ENCODE measurements at places on chromosomes 2 and 18. TPM values are rescaled to one million over a fixed set of nuclear protein-coding genes. Genes with fewer than 3 reads are reported as not detected.
A peak's percentile ranks its signal among the peaks of the same experiment; 100 is the strongest.

DNA sequence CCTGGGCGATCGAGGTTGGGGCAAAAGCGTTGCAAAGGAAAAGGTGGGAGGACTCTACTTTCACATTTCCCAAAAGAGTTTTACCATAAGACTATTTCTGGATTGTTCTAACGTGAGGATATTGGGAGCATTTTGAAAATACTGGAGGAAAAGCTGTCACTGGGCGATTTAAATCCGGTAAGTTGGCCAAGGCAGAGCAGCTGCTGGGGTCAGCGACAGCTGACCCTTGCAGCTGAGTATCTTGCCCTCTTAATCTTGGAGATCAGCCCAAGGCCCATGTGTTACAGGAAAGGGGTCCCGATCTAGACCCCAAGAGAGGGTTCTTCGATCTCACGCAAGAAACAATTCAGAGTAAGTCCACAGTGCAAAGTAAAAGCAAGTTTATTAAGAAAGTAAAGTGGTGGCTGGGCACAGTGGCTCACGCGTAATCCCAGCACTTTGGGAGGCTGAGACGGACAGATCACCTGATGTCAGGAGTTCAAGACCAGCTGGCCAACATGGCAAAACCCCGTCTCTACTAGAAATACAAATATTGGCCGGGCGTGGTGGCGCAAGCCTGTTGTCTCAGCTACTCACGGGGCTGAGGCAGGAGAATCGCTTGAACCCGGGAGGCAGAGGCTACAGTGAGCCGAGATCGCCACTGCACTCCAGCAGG, 964 bp upstream of the ST3GAL5 start:
- no peak for DNase-seq

DNA sequence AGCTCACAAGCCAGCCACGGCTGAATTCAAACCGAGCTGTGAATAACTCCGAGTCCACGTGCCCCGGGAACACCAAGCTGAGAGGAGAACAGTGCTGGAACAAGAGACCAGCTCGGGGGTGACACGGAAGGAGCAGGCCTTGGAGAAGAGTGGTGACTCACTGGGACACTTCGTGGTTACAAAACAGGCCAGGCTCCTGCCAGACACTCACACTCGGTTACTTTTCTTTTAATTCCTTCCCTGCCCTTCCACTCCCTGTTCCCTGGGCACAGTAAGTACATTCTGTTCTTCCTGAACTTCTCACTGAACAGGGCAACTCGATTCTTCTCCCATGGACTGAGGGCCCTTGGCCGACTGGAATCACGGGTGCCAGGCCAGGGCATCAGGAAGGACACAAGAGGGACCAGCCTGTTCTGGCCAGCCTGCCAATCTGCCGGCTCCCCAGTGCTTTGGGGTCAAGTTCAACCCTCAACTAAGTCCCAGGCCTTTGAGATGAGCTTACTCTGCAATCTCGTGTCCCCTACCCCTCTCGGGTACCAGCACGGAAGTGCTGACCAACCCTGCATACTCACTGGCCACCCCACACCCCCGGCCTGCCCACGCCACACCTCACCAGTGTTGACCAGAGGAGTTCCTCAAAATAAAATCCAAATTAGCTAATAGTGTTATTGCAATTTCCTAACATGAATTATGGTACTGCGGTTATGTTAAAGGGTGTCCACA, 87.5 kb downstream of the TFCP2L1 start:
- DNase-seq: no peak

GRCh38 chr2:138239902-138240491, 261.6 kb upstream of the SPOPL start:
- DNase-seq: no peak

DNA sequence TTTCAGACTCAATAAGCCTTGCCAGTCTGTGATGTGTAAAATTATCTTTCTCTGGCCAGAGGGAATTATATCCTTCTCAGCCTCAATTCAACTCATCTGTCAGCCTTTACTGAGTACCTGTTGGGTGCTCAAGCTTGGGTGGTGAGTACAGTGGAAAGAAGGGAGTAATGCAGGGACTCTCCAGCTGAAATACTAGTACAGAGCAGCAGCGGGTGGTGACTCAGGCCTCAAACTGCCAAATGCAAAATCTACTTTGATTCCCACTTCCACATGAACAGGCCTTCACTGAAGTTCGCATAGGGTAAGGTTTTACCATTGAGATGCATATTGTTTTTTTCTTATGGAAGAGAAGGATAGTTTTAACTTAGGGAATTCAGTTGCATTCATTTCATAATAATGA, 326.8 kb downstream of the LRRTM1 start:
- no peak for DNase-seq

DNA sequence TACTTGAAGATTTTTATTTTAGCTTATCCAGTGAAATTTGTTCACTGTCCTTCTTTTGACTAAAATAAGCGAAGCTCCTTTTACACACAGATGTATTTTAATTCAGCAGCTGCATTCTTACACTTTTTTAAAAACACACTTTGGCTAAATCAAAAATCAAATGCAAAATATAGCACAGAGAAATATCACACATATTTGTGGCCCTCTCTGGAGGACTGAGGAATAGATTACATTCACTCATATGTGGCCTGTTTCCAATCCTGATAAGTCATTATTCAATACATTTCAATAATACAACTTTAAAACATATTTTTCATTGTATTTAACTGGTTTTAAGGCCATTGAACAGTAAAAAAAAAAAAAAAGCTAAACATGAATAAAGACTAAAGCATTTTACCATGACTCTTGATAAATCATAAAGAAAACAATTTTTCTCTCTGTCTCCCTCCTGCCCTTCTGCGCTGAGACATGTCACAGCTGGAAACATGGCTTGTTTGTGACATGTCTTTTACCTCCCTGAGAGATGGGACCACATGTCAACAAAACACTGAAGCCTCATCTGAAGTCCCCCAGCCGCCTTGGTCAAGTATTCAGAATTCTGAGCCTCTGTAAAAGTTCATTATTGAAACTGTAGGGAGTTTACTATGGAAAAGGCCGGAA, 221.0 kb downstream of the ZNF407 start:
- DNase-seq: no peak

GRCh38 chr2:163802284-163802683, 66.5 kb upstream of the FIGN start:
- no peak for DNase-seq

DNA sequence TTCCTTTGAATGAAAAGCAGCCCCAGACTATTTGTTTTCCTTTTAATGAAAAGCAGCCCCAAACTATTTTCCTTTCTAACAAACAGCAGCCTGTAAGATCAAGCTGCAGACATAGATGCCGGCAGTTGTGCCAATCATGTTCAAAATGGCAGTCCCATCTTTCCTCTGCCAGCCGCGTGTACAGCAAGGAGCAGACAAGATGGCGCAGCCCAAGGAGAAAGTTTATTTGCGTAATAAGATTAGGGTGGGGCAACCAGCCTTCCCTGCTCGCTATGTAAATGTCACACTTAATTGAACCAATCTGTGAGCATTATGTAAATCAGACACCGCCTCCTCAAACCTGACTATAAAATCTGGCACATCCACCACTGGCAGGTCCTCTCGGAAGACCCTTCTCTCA, 226.0 kb downstream of the TGIF1 start:
- no peak for DNase-seq

- peak; percentile 67 for DNase-seq
Observed at GRCh38 chr2:24490181-24490689, 819 bp upstream of the NCOA1 start.

Gene MPHOSPH10
- 18.9 TPM for total RNA-seq

Gene APOB
- total RNA-seq: 0.09 TPM

Gene ZNF385B
- not detected for total RNA-seq

Data from dermis blood vessel endothelial cell (primary cell).